NCI-H2227 treated with DMSO at 0.1 percent for 48 hours (cell line): ENCODE measurements at places on chromosomes 7 and 10.

DNA sequence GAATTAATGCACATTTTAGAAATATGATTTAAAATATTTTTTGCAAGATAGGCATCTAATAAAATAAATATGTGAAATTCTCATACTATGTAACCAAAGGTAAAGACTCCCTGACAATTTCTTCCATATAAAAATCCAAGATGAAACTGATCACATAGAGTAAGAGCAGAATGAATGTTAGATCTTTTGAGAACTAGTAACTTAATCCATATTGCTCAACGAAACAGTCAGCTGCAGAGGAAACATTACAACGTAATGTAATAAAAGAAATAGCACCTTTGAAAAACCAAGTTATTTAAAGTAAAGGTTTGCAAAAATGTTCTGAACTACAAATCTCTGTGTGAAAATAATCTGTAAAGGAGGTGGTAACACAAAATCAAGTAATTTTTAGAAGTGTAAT is 28.8 kb downstream of the HACD1 start:
- DNase-seq: no peak

DNA sequence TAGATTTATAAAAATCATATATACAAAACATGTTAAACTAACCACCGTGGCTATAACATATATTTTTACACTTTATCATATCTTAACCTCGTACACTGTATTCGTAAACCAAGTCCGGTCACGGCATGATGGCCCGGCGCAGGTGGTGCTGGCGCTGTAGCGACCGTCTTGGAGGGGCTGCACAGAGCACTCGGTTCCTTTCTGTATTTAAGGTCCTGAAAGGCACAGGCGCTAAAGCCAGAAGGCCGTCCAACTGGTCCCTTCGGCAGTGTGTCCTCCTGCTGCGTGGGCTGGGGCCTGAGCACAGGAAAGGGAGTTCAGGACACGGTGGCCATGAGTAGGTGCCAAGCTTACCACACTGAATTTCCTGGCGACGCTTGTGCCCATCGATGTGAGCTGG is 33.8 kb downstream of the AMZ1 start:
- no peak for DNase-seq

DNA sequence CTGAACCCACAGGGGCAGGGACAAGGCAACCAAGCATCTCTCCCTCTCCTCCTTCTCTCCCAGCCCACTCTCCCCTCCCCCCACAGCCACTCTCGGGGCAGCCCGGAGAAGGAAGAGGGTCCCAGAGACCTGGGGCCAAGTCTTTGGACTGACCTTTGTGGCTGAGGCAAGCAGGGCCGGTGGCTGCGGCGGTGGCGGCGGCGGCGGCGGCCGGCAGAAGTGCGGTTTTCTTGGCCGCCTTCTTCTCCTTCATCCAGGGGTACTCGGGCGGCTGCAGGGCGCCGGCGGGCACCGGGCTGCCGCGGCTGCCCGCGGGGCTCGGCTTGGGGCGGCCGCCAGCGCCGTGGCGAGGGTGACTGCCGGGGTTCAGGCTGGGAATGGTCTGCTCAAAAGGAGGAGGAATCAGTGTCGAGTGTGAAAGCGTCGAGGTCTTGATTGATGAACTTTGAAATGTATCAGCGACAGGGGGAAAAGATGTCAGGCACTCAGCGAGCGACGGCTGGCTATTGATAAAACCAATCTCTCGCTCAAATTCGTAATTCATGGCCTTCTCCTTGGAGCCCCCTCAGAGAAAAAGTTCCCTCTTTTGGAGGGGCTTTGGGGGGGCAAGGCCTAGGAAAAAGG is 414 bp downstream of the HOXA2 start:
- DNase-seq: no peak

DNA sequence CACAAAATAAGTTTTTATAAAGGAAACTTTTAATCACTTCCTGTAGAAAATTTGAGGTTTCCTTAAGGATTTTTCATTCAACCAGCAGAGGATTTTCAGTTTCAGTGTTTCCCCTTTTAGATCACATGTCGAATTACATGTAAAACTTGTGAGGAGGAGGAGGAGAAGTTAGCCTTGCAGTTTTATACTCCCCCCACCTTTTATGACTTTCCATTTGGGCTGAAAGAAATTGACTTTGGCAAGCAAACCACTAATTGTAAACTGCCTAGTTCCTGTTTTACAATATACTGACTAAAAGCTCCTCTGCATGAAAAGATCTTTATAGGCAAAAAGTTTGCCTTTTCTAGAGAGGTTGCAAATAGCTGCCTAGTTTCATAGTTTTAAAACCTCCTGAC is 3.0 kb downstream of the BAMBI start:
- no peak for DNase-seq

DNA sequence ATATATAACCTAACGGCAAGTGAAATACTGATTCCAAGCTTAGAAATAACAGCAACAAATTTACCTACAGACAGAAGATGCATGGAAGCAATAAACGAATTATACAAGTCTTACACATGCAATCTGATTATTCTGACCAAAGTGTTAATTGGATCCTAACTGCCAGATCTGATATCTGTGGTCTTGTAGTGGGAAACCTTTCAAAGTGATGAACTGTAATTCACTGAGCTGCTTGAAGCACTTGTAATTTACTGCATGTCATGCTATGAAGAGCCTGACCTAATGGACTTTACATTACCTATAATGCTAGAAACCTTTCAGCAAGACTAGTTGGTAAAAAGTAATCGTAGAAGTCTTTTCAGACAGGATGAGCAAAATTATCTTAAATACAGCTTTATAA is 205.6 kb downstream of the FOXP2 start:
- DNase-seq: no peak

GRCh38 chr10:47088656-47089354 is 177.6 kb downstream of the PTPN20 start:
- DNase-seq: no peak

- no peak for DNase-seq
Measured at GRCh38 chr10:69160809-69161241, 19.2 kb upstream of the SUPV3L1 start.

DNA sequence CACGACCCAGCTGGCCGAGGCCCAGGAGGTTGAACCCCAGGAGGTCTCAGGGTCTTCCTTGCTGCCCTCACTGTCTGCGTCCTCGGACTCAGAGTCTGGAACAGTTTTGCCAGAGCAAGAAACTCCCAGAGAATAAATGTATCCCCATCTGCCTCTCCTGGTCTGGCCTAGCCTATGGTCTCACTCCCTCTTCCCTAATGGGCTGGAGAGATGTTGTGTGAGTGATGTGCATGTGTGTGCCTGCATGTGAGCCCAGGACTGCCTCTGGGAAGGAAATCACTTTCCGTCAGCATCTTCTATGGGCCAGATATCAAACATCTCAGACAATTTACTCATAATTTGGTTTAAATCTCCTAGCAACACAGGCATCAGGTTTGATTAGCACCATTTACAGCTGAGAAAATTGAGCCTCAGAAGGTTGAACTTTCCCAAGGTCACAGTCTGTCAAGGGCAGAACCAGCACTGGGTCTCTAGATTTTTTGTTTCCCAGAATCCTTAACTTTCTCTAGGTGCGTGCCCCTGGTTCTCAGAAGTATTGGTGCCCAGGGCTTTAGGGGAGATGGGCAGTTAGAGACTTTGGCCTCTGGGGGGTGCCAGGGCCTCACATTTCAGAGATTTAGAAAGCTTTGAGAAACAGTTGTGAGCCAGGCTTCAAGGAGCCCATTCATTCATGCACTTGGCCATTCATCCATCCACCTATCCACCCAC is 4.9 kb downstream of the TMEM270 start:
- no peak for DNase-seq

- no peak for DNase-seq
Measured at GRCh38 chr7:112452102-112452888, 2.0 kb downstream of the IFRD1 start.

DNA sequence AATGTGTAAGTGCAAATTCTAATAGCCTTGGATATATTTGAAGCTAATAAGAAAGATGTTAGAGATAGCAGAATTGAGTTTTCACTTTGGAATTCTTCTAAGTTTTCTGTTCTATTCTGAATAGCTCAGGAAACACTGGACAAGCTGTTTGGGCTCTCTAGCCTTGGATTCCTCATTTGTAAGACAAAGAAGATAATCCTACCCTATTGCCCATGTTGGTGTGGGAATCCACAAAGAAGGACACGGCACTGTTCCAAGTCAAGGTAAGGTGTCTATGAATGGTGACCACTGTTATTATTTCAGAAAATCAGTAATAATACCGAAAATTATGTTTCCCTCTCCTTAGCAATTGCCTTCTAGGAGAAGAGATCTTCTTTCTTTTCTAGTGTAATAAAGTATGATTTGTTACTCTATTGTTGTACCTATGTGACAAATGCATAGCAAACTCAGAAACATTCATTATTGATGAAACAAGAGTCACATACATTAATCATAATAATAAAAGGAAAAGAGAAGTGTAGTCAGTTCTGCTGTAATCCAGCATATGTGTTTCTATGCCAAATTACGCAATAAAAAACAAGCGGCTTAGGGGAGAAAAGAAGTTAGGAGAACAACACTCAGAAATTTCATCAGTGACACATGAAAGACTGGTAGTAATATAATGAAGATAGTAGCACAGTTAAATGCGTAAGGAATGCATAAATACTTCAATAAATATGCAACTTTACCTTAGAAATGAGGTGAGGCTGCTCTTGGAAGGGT is 1012.3 kb upstream of the PHF14 start:
- no peak for DNase-seq

GRCh38 chr7:73352784-73353183 is 24.8 kb downstream of the FKBP6 start:
- DNase-seq: no peak

DNA sequence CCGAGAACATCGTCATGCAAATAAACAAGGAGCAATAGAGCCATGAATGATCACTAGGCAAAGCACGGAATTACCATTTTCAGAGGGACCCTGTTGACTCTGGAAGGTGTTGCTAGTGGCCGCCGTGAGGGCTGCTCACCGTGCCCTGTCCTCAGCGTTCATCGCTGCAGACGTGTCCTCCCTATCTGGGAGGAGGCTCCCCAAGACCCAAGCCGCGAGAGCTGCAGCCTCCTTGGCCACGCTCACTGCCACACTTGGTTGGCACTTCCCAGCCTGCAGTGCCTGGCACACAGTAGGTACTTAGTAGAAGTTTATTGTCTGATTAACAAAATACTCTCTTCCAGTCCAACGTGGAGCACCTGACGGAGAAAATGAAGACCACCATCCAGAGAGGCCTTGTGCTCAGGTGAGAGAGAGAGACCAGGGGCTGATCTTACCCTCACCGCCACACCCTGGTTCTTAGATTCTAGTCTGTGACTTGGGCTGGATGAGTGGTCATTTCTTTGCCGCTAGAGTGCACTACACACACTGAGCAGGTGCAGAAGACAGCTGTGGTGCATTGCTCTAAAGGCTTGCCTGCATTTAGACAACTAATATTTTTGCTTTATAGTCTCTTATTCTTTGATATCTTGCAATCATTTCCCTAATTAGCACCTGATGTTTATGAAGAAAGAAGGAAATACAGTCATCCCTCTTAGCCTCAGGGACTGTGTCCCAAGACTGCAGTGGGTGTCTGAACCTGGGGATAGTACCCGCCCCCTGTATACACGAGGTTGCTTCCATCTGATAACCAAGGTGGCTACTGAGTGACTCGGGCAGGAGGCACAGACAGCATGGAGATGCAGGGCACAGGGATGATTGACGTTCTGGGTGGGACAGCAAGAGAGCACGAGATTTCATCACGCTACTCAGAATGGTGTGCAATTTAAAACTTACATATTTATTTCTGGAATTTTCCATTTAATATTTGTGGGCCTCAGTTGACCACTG is 40.3 kb downstream of the PITRM1 start:
- no peak for DNase-seq

GRCh38 chr7:44764081-44764480 is 15.4 kb downstream of the ZMIZ2 start:
- no peak for DNase-seq

- no peak for DNase-seq
Measured at GRCh38 chr7:132141109-132141508, 435.2 kb downstream of the PLXNA4 start.

- no peak for DNase-seq
Measured at GRCh38 chr10:79380946-79381721, 33.9 kb downstream of the PPIF start.

DNA sequence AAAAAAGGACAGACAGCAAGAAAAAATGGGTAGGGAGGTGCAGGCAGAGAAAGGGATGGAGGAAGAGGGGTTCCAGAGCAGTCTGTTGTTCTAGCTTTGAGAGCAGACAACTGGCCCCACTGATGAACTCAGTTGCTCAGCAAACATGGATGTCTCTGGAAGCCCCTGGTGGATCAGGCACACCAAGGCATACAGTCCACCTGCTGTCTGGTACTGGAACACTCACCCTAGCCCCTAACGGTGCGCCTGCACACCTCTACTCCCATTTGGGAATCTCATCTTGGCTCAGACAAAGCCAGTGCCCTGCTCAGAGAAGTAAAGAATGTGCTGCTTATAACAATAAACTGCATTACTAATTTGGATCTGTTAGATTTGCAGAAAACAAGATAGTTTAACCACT is 7.7 kb downstream of the MACROH2A2 start:
- DNase-seq: no peak

- DNase-seq: no peak
Measured at GRCh38 chr7:17432793-17433192, 134.3 kb downstream of the AHR start.

GRCh38 chr10:110432814-110433565 is 64.7 kb upstream of the DUSP5 start:
- DNase-seq: no peak

- DNase-seq: no peak
Measured at GRCh38 chr10:77636967-77637531, 559 bp downstream of the KCNMA1 start.

- no peak for DNase-seq
Measured at GRCh38 chr7:30644286-30644955, 37.8 kb downstream of the CRHR2 start.

DNA sequence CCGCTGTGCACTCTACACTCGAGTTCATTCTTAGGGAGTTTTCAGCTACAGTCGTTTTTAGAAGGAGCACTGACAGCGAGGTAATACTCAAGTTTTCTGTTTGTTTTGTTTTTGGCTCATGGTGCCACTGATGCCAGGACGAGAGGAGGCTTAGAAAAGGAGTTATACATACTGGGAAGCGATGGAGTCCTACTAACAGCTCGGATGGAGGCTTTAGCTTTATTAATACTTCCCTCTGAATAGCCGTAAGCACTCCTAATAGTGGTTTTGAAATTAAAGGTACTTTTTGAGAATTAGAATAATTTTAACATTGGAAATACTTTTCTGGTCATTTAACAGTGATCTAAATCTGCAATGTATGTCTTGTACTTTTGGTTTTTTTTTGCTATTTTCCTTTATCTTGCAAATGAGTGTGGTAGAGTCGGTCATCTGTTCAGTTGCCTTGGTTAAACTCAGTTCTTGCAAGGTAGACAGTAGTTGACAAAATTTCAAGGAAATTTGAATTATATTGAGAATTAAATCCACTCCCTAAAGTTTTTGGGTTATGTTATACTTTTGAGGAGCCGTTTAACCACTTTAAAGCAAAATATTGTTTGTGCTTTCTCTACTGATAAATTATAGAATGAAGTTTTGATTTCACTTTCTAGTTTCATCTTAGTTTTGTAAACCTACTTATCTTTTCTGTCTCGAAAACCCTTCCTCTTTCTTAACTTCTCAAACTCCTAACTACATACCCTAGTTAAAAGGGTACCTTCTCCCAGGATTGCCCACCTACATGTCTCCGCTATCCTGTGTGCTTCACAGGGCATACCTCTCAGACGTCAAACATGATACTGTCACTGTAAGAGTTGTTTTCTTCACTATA is 1.5 kb downstream of the HBP1 start:
- peak; percentile 4 for DNase-seq

GRCh38 chr7:42065942-42066341 is 171.1 kb downstream of the GLI3 start:
- DNase-seq: no peak
